ENCODE measurements at places on chromosomes 2 and 18.

DNA sequence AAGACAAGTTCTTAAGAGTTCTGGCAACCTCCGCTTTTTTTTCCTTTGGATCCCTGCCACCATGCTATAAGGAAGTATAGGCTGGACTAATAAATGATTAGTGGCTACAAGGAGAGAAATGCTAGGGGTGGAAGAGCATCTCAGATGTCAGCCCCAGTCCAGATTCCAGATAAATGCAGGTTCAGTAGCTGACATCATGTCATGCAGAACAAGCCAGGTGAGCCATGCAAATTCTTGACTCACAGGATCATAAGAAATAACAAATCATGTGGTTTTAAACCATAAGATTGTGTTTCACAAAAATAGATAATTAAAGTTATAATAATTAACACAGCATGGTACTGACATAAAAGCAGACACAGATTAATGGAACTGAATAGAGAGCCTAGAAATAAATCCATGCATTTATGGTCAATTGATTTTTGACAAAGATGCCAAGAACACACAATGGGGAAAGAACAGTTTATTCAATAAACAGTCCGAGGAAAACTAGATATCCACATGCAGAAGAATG lies 152.9 kb upstream of the SESTD1 start:
- no peak for DNase-seq

DNA sequence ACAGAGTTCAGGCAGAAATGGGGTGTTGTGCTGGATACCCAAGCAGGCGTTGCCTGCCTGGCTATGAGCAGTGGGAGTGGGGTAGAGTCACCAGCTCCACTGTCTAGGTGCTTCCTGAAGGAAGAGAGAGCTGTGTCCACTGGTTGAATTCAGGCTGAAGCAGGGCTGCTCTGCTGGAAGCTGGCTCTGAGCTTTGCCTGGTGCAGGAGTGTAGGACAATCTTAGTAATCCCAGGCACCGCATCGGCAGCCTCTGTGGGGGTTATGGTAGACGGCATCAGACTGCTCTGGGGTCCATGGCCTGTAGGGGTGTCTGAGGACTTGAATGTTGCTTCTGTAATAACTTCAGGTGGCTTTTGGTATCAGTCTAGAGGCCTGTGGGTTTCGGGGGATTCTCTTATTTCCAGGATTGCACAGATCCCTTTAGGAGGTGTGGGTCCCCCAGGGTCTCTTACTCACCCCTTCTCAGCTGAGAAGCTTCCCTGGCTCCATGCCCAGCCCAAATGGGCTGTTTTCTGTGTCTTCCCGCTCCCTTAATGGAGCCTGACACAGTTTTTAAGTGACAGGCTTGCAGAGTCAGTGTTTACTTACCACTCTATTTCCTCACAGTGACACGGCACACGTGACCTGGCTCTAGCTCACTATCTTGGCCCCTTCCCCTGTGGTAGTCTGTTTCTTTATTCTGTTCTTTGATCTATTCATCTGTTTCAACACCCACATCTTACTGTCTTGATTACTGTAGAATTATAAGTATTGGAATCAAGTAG lies 644.3 kb downstream of the CBLN2 start:
- DNase-seq: no peak

GRCh38 chr18:72783530-72783929 lies 84.3 kb downstream of the NETO1 start:
- DNase-seq: no peak

DNA sequence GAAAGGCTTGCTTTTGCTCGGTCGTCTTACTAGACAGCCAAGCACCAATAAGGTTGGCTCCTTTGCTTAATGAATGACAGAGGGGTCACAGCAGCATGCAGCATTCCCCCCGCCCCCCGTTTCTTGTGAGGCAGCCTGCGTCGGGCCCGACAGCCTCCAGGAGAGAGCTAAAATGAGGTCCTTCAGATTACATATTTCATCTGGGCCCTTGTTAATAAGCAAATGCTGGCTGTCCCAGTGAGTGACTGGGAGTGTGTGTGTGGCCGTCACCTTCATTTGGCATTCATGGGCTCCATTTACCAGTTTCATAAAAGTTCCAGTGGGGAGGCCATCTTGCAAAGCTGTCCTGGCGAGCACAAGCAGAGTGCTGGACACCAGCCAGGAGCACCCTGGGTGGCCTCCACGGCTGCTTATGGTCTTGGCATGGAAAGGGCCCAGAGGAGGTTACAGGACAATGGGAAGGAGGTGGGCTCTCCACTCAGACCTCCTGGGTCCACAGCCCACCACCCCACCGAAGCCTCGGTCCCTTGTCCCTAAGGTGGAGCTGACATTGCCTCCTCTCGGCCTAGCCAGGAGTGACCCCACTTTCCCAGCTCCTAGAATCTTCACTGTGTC lies 37.2 kb downstream of the ODC1 start:
- no peak for DNase-seq

DNA sequence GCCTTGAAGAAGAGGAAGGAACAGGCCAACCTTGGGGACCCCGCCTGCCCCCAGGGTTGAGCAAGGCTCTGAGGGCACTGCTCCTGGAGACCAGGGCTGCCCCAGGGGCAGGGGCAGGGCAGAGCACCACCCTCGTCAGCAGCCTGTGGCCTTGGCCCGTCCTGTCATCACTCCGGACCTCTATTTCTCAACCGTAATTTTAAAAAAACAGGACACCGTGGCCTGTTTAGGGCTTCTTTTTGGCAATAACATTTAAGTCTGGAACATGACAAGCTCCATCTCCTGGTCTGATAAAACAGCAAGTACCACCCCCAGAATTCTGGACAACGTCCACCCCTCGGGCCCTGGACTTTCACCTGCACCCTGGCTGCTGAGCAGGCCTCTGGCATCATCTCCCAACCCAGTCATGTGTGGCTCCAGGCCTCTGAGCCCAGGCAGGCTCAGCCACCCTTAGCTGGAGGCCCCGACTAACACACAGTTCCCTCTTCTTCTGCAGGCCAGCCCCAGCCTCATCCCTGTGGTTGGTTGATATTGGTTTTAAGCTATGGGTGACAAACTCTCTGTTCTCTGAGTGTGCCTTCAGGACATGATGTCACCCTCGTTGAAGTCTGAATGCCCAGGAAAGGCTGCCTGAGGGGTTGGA lies 22.6 kb upstream of the ID2 start:
- no peak for DNase-seq

GRCh38 chr2:173231042-173231441 lies 123.6 kb upstream of the CDCA7 start:
- no peak for DNase-seq

GRCh38 chr18:36392979-36393287 lies 95.4 kb downstream of the FHOD3 start:
- DNase-seq: no peak

- DNase-seq: no peak
Measured at GRCh38 chr2:25129901-25130520, 38.4 kb downstream of the POMC start.

DNA sequence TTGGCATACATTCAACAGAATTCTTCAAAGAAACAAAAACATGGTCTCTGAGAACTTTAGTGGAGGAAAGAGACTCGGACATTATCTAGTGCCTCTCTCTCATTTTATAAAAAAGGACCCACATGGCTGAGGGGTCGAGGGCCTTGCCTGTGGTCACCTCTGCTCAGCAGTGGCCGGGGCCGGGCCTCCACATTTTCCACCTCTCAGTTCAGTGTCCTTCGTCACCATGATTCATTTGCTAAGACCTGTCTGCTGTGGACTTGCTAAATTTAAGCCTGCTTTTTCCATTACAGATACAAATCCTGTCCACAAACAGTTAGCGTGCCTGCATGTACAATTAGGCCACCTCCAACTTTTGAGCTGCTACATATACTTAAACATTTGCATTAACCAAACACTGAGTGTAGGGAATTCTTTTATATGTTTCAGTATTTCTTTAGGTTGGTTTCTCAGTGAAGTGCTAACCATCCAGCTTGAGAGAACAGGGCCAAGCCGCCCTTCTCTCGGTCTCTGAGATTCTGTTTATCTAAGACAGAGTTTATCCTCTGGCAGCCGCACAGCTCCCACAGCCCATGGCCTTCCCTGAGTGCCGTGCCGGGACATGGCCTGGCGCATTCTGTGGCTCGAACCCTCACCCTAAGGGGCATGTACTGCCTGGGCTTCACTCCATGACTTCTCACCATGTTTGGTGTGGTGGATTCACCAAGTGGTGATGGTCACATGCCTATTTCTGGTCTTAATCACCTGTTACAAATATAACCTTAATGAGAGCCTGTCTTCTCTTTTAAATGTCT lies 46.2 kb downstream of the COA5 start:
- no peak for DNase-seq

- no peak for DNase-seq
Measured at GRCh38 chr2:112954364-112954763, 23.4 kb upstream of the IL36G start.
